KBM-7 (cell line): ENCODE measurements at places on chromosomes 3 and 15.
A peak's percentile ranks its signal among the peaks of the same experiment; 100 is the strongest.

DNA sequence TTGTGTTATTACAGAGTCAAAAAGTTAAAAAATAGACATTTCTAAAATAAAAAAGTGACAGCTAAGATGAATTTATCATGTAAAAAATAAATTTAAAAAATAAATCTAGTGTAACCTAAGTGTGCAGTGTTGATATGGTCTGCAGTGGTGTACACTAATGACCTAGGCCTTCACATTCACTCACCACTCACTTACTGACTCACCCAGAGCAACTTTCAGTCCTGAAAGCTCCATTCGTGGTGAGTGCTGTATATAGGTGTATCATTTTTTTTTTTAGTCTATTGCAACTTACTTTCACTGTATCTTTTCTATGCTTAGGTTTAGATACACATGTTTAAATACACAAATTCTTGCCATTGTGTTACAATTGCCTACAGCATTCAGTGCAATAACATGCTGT is 459.4 kb upstream of the ROBO1 start:
- no peak for DNase-seq

DNA sequence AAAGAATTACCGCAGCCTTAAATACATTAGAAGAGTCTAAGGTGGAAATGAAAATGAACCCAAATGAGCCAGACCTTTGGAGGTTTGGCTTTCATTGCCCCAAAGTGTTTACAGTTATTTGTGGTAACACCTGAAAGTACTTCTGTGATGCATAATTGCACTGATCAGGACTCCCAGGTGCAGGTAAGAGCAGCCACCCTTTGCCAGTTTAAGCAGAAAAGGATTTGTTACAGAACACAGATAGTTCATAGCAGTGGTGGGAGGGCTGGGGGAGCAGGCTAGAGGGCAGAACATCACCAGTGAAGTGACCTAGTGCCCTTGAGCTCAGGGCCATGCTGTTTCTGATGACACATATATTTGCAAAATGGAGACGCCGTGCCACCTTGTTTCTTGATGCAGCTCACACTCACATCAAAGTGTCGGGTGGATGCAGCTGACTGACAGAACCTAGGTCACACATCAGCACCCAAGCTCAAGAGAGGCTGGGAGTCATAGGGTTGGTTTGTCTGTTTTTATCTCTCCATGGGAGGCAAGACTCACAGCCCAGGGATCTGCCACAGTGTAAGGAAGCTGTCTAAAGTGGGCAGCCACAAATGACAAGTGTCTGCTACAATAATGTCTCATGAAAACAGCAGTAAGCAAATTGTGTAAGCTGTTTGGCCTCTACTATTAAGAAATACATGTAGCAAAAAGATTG is 49.1 kb downstream of the NEK11 start:
- peak; percentile 27 for DNase-seq

DNA sequence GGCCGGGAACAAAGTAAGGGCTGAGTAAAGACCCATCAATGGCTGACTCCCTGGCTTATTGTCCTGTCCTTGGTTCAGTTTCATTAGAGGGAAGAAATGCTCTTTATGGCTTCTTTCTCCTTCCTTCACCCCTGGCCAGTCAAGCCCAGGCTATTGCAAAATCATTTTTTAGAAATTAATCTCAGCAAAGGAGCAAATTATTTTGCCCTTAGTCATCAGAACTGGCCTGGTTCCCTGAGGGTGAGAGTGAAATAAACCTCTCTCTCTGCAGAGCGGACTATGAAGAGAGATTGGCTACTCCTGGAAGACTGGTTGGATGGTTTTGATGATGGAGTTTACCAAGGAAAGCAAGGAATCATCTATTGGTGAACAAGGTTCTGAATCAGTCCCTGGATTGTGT is 52.7 kb upstream of the OXTR start:
- no peak for DNase-seq

DNA sequence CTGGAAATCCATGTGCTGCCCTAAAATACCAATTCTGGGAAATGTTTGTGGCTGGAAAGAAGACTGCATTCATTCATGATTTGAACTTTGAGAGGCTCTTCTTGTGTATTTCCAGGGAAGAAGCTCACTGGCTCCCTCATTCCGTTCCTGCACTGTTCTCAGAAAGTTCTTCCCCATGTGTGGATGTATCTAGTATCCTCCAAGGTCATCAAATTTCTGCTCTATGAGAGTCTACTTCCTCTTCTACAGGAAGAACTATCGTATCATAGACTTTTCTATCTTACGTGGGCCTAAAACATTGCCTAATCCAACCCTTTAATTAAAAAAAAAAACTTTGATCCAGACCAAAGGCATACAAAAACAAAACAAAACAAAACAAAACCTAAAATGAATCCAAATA is 2.9 kb downstream of the CCR3 start:
- no peak for DNase-seq

- DNase-seq, result no peak
Measured at GRCh38 chr15:69522361-69522760, 69.7 kb downstream of the RPLP1 start.

DNA sequence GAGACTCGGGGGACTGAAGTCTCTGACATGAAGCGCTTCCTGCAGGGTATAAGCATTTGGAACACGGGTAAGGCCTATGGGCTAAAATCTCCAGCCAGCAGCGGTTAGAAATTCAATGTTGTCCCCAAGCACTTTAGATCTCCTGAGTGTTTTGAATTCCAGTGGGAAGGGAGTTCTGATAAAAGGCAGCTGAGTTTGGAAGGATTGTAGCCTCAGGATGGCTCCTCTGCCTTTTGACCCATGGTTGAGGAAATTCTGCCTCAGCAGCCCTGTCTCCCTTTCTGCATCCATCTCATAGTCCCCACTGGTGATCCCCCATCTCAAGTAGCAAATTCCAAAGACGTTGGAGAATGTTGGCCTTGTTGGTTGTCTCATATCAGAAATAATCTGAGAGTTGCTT is 24.2 kb upstream of the HACD2 start:
- DNase-seq, result no peak

GRCh38 chr3:58899159-58899952 is 150.5 kb downstream of the CFAP20DC start:
- DNase-seq, result peak; percentile 33

GRCh38 chr3:34859746-34860145 is 779.6 kb upstream of the ARPP21 start:
- DNase-seq, result no peak

- peak; percentile 16 for DNase-seq
Measured at GRCh38 chr3:1439395-1439794, 346.6 kb downstream of the CNTN6 start.

DNA sequence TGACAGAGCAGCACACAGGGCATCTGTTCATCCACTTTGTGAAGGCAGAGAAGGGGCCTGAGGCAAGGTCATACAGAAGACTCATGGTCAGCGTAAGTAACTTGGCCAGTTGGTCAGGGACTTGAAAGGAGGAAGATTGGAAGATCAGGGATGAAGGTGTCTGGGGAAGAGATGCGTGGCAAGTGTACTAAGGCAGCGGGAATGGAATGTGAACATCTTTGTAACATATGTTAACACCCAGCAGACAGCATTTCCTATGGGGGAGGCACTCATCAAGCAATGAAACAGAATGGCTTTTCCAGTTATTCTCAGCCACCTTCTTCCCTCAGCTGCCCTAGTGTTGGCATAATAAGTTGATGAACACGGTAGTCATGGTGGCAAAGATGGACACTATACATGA is 7.8 kb upstream of the RFC4 start:
- no peak for DNase-seq

GRCh38 chr15:75143738-75144334 is 57.8 kb upstream of the C15orf39 start:
- DNase-seq, result no peak

DNA sequence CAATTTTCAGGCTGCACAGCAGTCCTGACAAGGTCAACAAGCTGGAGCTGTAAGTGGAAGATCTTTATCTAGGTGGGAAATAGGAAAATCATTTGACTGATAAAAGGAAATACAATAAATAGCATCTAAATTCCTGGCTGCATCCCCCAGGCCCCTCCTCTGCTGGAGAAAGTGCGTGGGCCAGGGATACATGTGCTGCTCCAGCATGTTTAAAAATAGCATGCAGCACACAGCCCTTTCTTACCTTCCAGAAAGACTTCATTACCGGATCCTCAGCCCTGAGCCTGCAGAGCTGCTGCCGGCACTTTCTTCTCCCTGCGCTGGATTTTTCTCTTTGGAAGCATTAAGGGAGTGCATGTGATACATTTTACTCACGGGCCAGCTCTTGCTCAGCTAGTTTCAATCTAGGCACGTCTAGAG is 77.3 kb downstream of the HMG20A start:
- no peak for DNase-seq

DNA sequence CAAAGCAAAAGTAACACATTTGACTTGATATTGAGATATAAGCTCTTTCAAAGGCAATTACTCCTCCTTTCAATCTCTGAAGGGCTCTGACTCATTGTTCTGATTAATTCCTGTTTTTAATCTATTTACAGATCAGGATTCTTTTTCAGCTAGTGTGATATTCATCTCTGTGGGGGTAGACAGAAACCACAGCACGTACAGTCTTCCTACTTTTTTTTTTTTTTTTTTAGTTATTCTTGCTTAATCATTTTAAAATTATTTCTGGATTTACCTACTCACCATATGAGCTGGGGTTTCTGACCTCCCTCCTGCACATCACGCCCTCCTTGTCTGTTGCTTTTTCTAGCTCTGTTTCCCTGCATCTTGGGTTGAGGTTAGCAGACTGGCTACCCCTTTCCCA is 1.4 kb downstream of the CNTN3 start:
- DNase-seq, result no peak

- DNase-seq, result no peak
Measured at GRCh38 chr3:142912402-142913172, 23.7 kb upstream of the PCOLCE2 start.

DNA sequence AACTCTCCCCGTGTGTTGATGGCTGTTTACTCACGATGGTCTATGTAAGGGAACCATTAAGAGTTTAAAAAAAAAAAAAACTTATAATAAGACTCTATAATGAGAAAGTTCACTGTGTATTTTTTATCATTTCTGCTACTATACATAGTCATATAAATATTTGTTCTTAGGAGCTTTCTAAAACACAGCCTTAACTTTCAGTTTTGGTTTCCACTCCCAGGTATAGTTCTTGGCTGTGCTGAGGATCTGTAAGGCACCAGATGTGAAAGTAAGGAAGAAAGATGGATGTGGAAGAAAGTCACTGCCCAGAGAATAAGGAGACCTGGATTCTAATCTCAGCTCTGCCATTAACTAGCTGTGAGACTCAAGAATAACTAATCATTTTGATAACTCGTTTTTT is 101.9 kb upstream of the THBS1 start:
- no peak for DNase-seq

DNA sequence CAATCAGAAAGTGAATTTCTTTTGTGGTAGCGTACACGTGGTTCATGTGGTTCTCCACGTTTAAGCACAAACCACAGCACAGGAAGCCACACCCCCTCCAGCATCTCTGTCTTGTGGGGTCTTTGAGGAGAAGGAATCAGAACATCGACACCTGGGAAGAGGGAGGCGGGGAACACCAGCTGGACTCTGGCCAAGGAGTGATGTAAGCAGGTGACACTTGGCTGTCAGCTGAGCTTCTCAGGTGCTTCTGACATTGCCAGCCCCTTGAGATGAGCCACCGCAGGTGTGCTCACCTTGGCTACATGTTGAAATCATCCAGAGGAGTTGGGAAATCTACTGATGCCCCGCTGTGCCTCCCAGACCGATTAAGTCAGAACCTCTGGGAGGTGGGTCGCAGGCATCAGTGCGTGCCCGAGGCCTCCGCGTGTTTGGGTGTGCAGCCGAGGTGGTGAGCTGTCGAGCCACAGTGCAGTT is 85.0 kb downstream of the FAM81A start:
- no peak for DNase-seq

- no peak for DNase-seq
Measured at GRCh38 chr3:12734960-12735359, 24.1 kb downstream of the TMEM40 start.

GRCh38 chr3:41202834-41203345 is 3.6 kb downstream of the CTNNB1 start:
- peak; percentile 49 for DNase-seq

DNA sequence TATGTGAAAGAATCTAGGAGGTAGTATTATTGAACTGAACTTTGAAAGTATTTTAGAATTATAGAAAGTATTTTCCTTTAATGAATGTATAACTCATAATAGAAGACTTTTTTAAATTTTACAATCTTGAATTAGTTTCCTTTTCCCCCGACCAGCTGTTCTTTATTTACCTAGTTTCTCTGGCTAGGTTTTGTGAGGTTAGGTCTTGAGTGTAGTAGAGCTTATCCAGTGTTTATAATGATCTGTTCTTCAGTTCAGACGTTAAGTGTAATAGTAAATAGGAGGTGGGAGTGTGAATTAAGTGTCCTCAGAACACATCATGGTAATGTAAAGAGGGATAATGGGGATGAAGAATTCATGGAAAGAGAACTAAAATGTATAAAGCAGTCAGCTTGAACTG is 93.8 kb downstream of the MYRIP start:
- no peak for DNase-seq

DNA sequence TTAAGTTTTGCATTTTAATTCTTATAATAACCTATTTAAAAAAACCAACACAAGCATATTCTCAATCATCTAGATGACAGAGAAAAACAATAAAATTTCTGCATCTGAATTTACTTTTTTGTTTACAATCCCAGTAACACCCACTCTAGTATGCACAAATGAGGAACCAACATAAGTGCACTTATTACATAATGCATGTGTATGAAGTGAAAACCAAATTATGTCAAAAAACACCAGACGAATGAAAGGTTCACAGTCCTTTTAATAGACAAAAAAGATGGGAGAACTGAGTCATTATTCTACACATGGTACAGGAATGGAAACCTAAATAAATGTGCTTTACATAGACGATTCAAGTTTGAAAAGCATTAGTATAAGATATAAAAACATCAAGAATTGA is 91.7 kb downstream of the NR1I2 start:
- peak; percentile 23 for DNase-seq
